Right cardiac atrium (tissue), 5 donors: ENCODE measurements at places on chromosomes 4 and X.

DNA sequence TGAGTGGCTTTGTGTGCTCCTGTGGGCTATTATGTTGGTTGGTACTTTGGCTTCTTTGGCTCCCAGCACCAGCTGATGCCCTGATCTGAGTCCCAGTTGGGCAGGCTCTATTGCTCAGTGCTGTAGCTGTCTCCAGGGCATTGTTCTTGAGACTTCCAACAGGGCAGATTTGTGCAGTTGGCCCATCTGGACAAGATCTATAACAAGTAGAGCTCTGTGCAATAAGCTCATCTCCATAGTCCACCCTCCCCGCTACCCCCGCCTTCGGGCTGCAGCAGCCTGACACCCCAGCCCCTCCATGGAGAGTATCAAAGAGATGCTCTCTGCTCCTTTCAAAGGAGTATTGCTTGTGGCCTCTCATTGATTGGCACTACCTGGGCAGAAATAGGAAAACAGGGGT, 5.8 kb upstream of the TMEM31 start:
- DNase-seq: no peak

- DNase-seq: no peak
Measured at GRCh38 chr4:144734522-144734921, 88.6 kb downstream of the HHIP start.

- no peak for DNase-seq
Measured at GRCh38 chr4:77352192-77352591, 195.2 kb downstream of the CCNG2 start.

DNA sequence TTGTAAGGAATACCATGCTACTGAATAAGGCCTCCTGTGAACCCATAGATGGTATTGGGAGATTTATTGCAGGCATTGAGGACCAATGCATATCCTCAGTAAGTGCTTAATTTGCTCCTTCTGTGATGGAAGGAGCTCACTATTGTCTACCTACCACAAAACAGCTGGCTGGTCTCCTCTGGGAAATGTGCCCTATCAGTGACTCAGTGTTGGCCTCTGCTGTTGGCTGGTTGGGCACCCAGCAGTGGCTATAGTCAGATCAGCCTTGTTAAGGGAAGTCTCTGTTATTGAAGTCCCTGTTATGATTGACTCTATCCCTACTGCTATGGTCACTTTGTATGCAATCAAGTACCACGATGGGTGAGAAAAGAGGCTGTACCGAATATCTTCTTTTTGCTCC, 27.5 kb upstream of the OTUD4 start:
- no peak for DNase-seq

GRCh38 chrX:153412746-153413720, 1.8 kb downstream of the ZFP92 start:
- no peak for DNase-seq

GRCh38 chrX:107730991-107731766, 44.4 kb downstream of the TSC22D3 start:
- no peak for DNase-seq

- no peak for DNase-seq
Measured at GRCh38 chr4:168357941-168358340, 39.4 kb upstream of the DDX60 start.

DNA sequence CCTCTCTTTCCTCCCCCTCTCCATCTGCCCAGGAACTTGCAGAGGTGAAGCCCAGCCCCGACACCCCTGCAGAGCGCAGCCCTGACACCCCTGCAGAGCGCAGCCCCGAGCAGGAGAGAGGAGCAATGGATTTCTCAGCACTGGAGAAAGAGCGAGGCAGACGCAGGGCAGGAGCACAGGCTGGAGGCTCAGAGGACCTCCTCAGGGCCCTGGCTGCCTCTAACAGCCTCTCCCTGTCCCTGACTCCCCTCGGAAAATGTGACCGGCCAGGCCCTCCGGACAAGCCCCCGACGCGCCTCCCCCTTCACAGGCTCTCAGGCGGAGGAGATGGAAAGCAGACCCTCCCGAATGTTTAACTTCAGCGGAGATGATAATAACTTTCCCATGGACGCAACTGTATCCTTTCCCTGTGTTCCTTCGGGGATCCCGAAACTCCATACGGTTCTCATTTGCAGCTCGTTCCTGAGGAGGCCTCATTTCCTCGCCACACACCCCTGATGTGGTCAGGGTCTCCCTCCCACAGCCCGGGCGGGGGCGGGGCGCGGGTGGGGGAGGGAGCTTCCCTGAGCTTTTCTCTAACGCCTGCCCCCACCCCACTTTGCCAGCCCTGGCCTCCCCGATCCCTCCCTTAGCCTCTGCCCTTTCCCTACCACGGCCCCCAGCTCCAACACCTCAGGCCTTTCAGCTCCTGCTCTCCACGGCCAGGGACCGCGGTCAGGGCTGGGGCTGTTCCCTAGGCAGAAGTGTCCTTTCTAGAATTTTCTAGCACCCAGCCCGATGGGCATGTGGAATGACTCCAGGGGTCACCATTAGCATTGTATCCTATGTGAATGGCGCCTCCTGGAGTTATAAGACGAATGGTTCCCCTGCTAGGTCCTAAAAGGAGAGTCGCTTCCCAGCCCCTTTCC, 201.1 kb upstream of the BCOR start:
- no peak for DNase-seq

DNA sequence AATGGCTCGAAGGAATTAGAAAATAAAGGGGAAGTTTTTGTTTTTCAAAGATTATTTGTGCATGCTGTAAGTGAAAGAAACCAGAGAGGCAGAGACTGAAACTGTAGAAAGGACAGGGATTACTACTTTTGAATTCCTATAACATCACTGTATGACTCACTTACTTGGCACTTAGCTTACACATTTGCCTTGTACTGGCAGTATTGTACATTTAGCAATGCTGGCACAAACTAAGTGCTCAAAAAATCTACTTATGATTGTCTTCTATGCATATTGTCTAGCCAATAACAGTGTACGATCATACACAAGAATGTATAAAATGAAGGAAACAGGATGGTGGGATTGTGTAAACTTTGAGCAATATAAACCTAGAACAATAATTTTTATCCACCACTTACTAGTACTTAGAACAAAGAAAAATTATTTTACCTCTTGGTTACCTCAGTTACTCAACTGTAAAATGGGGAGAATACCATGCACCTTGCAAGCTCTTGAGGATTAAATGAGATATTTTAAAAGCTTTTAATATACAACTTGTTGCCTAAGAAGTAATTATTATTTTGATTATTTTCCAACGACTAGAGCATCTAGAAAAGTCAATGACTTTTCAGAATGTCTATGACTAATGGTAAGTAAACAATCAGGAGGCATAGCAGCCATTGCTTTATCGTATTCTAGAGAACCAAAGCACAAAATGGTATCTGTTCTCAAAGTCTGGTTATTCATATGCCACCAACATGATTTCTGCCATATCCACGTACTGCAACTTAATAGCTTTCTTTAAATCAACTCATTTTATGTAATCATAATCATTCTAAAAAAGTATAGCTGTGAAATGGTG, 4.7 kb downstream of the FAM120C start:
- no peak for DNase-seq
